IPS-NIHi11 (cell line): ENCODE measurements at places on chromosomes 3 and 15.

GRCh38 chr3:184361532-184361931 lies at the start of the genes CLCN2 and POLR2H:
Gene CLCN2, minus strand, starts transcription at chr3:184361605. Its CDS starts 126 bp downstream, at chr3:184361479.
Gene POLR2H, plus strand, starts transcription at chr3:184361710. Its CDS starts 1,783 bp downstream, at chr3:184363493.
- DNase-seq = peak; percentile 83

GRCh38 chr3:107366766-107367165 lies 10.5 kb upstream of the CCDC54 start:
- DNase-seq = peak; percentile 38

GRCh38 chr3:128983293-128984069 lies 10.4 kb downstream of the CFAP92 start:
- no peak for DNase-seq

- no peak for DNase-seq
Observed at GRCh38 chr3:141094790-141095545, 43.8 kb downstream of the SPSB4 start.

DNA sequence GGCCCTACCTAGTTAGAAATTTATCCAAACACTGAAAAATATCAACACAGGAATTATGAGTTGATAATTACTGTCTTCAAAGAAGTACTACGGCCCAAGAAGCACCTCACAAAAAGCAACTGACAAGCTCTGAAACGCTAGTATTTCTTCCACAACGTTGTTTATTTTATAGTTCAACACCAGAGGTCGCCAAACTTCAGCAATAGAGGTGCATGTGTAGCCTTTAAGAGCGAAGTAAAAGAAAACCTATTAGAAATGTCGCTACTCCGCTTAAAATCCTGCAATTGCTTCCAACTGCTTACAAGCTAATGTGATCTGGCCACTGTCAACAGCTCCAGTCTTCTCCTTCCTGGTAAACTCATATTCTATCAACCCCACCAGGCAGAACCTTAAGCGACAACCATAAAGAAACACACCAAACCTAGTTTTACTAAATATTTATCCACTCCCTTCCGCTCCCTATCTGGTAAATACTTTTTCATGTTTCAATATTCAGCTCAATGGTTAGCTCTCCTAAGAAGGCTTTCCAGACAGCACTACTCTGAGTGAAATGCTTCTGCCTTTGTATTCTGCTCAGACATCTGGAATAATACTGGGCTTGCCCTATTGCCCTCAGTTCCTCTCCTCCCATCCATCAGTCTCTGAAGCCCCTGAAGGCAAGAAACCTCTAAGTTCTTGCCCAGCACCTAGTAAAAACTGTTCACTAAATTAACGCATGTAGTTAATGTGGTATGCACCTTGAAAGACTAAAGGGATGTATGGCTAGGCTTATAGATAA lies 110.2 kb downstream of the NR1I2 start:
- peak; percentile 34 for DNase-seq

DNA sequence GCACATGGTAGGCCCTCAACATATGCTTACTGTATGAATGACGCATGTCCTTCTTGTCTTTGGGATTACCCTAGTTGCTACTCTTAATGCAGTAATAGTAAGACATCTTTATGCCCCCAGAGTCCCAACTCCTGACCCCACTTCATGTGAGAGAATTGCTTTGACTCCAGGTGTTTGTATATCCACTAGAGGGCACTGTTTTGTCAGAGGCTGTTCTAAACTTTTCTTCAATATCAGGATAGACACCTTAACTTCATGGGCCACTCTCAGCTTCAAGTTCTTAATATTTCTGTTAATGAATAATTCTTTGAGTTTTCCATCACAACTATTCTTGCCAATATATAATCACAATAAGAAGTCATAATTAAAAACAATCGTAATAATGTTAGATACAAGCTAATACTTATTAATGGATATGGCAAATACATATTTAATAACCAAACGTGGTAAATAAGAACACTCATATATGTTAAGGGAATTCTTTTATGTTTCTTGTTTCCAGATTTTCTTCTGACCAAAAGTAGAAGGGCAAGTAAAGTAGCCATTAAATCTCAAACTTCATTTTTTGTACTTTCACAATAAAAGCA lies 337.2 kb upstream of the DNAJC19 start:
- DNase-seq = peak; percentile 62

- no peak for DNase-seq
Observed at GRCh38 chr3:117499189-117499870, 789.8 kb downstream of the TUSC7 start.

DNA sequence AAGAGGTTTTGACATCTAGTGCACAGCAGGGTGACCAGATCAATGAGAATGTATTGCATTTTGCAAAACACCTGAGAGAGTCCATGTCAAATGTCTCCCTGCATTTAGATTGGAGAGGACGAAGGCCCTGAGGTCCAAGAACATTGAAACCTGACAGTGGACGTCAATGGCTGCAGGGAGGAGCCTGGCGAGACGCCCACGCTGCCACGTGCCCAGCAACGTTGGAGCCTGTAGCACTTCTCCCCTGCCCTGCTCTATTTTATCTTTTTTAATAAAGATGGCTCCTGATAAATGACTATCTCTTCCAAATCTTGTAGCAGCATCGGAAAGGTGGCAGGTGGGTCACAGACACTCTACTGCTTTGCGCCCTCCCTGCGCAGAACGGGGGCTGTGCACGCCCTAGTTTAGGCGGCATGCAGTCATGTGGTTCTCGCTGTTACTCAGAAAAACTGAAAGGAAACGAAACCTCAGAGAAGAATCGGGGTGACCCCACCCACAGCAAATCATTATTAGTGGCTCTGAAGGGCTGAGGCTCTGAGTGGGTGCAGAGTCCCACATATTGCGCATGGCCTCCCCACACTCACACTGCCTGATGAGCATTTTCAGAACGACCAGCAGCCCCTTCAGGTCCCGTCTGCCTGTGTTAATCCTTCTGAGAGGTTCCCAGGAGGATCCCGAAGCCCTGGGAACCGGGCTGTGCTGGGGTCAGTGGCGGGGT lies 62.5 kb upstream of the TAMM41 start:
- DNase-seq = no peak

DNA sequence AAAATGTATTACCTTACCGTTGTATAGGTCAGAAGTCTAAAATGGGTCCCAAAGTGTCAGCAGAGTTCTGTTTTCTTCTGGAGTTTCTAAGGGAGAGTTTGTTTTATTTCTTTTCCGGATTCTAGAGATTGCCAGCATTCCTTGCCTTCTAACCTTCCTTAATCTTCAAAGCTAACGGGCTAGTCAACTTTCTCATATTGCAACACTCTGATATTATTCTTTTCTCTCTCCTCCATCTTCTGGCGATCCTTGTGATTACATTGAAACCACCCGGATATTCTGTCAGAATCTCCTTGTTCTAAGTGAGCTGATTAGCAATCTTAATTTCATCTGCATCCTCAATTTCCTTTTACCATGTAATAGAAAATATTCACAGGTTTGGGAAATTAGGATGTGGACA lies 36.2 kb upstream of the AADACL2 start:
- no peak for DNase-seq

GRCh38 chr3:128546646-128547045 lies 53.6 kb upstream of the GATA2 start:
- DNase-seq = no peak

- DNase-seq = no peak
Observed at GRCh38 chr3:39753391-39753790, 56.0 kb upstream of the MYRIP start.

GRCh38 chr15:20367093-20367492 lies 174.5 kb downstream of the GOLGA6L6 start:
- no peak for DNase-seq

DNA sequence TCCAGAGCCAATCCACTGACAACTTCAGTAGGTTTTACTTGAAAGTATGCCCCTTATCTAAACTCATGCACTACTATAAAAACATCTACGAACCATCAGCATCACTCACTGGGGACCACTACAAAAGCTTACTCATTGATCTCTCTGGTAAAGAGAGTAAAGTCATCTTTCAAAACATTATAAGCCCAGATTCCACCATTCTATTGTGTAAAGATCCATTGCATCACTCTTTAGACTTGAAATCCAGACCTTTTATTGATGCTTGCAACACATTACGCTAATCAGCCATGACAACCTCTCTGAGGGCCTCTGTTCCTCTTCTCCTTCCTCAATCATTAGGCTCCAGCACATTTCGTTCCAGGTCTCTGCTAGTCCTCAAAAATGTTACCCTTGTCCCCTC lies 248.9 kb upstream of the WNT5A start:
- DNase-seq = no peak

- DNase-seq = no peak
Observed at GRCh38 chr3:126508564-126508964, 9.0 kb downstream of the UROC1 start.

DNA sequence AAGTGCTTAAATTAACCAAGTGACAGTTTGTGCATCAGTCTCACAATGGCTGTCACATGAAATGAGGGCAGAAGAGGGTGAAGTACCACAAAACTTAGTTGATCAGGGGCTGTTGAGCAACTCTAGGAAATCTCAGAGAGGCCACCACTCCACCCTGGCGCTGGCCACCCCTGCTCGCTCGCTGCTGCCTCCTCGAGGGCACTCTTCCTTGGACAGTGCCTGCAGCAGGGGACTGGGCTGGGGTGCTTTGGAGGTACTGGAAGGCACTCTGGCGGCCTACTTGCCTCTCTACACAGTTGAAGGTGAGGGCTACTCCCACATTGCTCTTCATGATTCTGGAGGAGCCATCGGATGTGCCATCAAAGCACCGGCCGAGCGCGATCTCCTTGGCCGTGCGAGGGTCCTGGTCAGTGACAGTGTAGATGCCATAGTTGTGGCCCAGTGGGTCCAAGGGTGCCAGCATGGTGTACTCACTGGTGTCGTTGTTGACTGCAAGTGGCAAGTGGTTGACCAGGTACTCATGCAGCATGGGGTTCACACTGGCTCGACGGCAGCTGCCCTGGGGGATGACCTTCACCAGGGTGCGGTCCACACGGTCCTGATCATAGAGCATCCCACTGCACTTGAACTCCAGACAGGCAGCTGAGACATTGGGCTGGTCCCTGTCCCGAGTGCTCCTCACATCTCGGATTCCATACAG lies 11.6 kb upstream of the CLPX start:
- peak; percentile 59 for DNase-seq

DNA sequence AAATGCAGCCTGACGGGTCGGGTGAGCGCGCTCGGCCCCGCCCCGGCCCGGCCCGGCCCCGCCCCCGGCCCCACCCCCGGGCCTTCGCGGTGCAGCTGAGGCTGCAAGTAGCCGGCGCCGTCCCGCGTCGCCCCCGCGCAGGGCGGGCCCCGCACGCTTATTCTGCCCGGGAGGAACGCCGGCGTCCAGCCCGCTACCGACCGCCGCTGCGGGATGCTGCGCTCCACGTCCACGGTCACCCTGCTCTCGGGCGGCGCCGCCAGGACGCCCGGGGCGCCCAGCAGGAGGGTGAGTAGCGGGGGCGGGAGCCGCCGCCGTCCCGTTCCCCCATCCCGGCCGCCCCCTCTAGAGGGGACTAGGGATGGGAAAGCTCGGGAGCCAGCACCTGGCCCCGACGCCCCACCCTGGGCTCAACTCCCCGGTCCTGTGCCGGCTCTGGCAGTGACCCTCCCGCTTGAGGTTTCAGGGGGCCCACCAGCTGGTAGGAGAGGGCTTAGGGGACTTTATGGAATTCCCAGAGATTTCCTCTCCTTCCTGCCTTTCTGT lies at the start of gene MYZAP:
TSS of gene MYZAP (plus strand) at position 83 of the 546 bp plus-strand sequence. CDS start at position 214, 131 bp downstream.
- DNase-seq = peak; percentile 96

DNA sequence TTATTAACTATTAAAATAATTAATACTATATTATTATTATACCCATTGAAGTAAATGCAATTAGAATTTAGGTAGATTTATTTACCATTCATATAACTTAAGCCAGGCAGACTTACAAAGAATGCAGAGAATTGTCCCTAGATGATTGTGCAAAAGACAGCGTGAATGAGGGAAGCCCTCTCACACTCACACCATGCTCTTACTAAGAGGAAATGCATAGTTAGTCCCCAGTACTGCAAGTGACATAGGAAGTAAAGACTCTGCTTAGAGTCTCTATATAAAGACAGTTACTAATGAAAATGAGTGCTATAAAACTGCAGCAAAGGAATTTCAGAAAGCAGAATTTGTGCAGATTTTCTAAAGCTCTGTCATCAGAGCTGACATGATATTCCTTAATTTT lies 270.4 kb downstream of the ZBBX start:
- no peak for DNase-seq

GRCh38 chr3:99753268-99753975 lies 64.2 kb upstream of the CMSS1 start:
- peak; percentile 67 for DNase-seq

DNA sequence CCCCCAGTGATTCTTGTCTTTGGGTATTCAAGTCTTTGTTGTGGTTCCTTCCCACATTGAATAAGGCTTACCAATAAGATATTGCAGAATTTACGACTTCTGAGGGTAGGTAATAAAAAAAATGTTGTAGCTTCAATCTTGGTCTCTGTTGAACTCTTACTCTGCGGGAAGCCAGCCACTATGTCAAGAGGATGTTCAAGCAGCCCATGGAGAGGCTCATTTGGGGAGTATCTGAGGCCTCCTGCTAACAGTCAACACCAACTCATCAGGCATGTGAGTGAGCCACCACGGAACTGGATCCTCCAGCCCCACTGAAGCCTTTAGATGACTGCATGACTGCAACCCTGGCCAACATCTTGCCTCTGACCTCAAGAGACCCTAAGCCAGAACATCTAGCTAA lies 3.2 kb upstream of the TBC1D23 start:
- DNase-seq = no peak

- DNase-seq = no peak
Observed at GRCh38 chr3:45950686-45951600, 7.7 kb downstream of the CXCR6 start.

DNA sequence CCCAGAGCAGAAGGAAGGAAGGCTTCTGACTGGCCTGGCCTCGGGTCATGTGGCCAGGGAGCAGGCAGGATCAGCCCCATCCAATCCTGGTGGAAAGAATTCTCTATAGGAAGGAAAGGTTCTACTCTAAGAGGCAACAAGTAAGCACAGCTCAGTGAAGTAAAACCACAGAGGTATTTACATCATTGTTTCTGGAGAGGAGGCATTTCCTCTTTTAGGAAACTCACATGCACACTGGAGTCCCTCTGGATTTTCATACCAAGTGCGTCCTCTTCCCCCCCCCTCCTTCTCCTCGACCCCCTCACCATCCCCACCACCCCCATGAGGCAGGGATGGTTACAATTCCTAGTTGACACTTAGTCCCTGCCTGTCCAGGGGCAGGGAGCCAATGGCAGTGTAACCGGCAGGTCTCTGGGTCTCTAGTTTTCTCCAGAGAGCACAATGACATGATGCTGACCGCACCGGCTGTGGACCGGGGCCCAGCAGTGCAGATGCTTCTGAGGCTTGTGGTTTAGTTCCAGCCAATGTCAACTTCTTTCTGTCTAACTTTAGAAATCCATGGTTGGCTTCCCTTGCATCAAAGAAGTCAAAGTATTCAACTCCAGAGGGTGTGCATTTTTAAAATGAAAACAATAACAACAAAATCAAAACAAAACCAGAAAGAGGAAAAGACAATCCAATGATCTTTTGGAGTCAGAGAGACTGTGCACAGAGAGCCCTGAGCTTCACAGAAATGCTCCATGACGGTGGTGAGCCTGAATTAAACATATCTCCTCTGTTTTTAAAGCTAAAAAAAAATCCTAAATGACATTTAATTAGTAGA lies 230.3 kb upstream of the TLE3 start:
- peak; percentile 60 for DNase-seq

- no peak for DNase-seq
Observed at GRCh38 chr15:69474846-69475455, 22.3 kb downstream of the RPLP1 start.

- no peak for DNase-seq
Observed at GRCh38 chr3:102979682-102980354, 545.0 kb downstream of the ZPLD1 start.
